NCI-H1092 treated with DMSO at 0.1 percent for 48 hours (cell line): ENCODE measurements at places on chromosomes 12 and 14.
A peak's percentile ranks its signal among the peaks of the same experiment; 100 is the strongest.

DNA sequence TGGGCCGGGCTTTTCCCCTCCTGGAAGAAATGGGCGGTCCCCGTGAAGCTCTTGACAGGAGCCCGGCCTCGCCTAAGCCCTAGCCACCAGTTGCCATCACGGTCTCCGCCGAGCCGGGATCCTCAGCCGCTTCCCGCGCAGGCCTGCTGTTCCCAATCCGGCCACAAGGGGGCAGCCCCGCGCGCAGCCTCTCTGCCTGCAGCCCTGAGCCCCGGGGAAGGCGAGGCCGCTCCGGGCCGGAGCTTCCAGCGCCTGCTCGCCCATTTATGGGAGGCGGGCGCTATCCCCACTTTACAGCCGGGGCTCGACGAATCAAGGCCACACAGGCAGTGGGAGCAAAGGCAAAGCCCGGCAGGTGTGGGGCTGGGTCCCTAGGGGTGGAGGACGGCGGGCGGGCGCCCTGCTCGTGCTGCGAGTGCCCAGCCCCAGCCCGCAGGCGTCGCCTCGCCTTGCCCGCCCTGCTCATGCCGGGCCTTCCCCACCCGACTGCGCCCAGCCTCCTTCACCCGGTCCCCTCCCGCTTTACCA is 61.5 kb downstream of the LGMN start:
- DNase-seq = peak; percentile 77

DNA sequence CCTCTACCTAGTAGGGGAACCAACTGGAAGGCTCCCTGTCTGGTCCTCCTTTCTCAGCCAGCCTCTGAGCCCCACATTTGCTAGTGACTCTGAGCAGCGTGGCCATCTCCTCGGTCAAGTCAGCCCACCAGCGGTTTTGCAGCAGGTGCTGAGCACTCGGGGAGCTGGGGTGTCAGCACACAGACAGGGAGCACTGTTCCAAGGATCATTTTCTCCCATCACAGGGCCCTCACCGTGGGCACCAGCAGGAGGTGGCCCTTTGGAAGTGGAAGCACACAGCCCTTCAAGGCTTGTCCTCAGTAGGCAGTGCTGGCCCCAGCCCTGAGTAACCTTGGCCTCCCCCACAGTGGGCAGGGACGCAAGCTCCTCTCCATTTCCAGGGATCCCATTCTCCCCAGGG is 24.1 kb upstream of the EML1 start:
- no peak for DNase-seq

DNA sequence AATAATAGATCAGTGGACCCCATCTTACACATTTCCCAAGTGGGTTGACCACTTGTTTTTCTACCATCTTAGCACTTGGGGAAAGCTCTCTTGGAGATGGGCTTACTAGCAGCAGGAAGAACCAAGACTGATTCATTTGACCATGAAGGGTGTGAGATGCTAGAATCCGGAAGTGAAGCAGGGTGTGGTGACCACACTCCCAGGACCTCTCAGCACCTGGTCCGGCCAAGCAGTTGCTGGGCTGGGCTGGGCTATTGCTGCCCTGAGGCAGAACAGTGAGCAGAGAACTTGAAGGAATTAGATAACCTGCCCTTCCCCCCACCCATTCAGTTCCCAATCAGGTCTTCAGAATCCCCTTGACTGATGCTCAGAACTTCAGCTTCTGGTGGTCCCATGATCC is 24.4 kb downstream of the ADCY6 start:
- DNase-seq = no peak

- no peak for DNase-seq
Measured at GRCh38 chr14:50822501-50823042, 8.4 kb downstream of the NIN start.

- no peak for DNase-seq
Measured at GRCh38 chr12:52043386-52044212, 7.6 kb upstream of the NR4A1 start.

DNA sequence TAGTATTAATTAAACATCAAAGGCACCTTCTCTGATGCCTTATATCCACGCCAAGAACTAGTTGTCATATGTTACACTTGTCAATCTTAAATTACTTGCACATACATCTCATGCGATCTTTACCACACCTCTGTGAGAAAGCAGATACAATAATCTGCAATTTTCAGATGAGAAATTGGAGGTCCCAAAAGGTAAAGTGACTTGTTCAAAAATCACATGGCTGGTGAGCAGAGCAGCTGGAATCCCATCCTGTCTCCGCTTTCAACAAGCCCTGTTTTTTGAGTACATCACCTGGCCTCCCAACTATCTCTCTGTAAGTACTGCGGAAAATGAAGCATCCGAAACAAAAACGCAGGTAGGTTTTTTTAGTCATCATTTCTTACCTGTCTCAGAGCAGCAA is 203.4 kb upstream of the FOXN3 start:
- DNase-seq = no peak

DNA sequence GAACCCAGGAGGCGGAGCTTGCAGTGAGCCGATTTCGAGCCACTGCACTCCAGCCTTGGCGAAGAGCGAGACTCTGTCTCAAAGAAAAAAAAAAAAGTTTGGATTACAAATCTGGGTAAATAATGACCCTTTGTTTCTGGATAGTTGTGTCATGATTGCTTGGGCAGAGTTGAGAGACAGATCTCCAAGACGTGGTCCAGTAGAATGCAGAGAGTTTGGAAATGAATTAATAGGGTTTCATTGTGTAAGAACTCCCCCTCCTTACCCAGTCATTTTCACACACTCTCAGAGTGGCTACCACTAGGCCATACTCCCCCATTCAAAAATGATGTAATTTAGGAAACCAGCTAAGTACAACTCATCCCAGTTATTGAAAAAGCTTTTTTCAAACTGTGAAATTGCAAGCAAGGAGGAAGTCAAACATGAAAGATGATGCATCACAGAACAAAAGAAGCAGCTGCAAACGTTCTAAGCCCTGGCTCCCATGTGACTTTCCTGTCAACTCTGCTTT is 1331.9 kb downstream of the AACS start:
- no peak for DNase-seq

GRCh38 chr14:62031504-62031903 is 269.3 kb downstream of the SNAPC1 start:
- DNase-seq = no peak

- no peak for DNase-seq
Measured at GRCh38 chr14:87615047-87615446, 377.9 kb downstream of the GALC start.

GRCh38 chr14:22313172-22313801 is 275.7 kb downstream of the DAD1 start:
- no peak for DNase-seq

DNA sequence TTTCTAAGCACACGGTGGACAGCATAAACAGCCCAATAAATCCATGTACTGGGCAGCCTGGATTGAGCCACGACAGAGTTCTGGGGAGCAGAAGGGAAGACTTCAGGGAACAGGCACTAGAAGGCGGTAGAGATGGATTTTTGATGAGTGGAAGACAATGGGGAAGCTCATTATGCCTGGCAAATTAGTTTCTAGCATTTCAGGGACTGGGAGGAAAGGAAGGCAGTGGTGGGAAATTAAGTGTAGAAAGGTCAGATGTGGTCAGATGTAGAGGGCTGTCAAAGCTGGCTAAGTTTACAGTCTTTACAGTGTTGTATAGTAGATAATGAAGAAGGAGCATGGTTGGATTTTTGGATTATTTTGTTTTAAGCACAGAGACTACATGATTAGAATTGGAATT is 9.2 kb downstream of the EGLN3 start:
- no peak for DNase-seq

GRCh38 chr14:68655911-68656316 is 137.0 kb downstream of the ZFP36L1 start:
- DNase-seq = peak; percentile 40

DNA sequence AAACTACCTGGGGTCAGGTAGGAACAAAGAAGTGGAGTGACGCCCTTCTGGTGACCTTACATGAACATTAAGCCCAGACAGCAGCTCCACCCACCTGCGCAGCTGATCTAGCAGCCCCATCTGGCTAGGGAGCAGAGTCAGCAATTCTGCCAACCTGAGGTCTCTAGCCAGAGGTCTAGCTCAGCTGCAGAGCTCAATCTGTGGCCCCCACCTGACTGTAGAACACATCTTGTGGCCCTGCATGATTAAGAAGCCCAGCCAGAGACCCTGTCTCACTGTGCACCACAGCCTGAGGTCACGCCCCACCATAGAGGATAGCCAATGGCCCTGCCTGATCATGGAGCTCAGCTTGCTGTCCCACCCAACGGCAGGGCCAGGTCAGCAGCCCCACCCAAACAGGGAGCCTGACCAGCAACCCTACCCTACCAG is 50.6 kb upstream of the HIGD1C start:
- no peak for DNase-seq

DNA sequence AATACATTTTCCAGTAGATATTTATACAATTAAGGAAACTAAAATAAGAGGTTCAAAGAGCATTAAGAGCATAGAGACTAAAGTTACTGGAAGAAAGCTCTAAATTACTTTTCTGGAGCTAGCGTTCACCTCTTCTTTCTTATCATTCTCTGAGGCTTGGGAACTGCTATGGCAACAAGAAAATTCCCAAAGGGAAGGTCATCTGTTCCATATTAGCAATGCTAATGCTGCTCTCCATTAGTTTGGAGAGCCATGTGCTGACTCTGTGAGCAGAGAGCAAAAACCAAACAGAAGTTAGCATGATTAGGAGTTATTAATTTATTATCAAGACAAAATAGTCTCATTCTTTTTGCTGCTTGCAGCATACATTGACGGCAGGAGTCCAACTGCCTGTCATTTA is 143.1 kb upstream of the SLC16A7 start:
- no peak for DNase-seq

DNA sequence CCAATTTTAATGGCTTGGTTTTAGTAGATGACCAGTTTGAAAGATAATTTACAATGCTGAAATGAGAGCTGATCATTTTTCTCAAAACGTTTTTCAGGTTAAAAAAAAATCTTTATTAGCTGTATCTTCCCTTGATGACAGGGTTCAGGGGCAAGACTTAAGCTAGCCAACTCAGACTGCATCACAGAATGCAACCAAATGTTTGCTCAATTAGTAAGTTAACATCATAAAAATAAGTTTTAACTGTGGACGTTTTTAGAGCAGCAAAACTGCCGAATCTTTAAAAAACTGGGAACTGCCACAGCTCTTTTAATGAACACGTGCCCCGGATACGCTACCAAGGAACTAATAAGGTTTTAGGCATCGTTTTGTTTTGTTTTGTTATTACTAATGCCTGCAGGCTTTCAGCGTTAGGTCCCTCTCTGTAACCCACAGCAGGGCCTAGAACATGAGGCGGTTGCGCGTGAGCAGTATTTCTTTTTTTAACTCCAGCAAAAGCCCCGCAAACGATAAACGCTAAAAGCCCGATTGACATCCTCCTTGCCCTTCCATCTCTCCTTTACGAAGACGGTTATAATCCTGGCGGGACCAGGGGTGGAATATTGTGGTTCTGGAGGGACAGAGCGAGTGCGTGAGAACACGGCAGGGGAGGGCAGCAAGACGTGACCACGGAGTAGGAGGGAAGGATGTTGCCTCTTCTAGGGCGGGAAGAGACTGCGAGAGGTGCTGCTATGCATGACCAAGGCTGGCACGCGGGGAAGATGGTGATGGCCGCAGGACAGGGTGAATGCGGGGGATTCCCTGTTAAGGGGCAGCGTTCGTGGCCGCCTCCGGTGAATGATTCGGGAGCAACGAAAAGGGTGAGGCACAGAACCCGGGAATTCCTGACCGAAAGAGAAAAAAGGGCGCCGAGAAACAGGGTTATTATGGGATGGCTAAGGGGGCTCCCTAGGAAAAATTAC is 652 bp downstream of the SUPT16H start:
- peak; percentile 74 for DNase-seq

DNA sequence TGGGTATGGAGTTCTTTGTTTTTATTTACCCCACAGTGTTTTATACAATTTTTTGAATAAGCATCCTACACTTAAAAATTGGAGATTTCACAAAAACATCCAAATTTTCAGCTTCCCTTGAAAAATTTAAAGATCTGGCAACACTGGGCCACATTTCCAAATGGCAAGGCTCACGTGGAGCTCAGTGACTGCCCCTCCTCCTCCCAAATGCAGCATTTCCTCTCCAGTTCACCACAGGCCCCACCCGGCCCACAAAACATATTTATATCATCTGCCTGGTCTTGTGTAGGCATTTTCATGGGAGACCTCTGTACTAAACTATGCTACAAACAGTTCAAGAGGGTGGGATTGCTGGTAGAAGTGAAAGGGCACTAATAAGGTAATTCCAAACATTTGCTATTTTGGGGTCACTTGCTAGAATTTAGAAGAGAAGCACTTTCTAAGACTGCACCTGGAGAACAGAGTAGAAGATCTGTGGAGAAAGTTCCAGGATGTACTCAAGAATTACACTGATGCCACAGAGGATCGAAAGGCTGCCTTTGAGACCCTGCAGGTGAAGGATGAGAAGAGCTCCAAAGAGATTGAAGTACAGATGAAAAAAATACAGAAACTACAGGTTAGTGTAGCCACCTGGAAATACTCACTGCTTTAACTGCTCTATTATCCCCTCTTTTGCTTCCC is 7.3 kb downstream of the FKBP11 start:
- no peak for DNase-seq

DNA sequence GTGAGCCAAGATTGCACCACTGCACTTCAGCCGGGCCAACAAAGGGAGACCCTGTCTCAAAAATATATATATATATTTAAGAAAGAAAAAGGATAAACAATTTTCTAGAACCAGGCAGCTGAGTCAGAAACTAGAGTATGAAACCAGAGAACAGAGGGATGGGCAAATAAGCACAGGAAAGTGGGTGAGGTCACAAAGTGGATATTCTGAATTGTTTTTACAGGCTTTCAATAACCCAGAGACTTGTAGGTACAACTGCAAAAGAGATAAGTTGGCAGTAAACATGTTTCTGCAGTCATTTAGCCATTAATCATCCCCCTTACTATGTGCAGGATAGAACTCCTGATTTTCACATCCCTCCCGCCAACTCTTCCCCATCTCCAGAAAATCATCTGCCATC is 94.2 kb downstream of the BTG1 start:
- no peak for DNase-seq

DNA sequence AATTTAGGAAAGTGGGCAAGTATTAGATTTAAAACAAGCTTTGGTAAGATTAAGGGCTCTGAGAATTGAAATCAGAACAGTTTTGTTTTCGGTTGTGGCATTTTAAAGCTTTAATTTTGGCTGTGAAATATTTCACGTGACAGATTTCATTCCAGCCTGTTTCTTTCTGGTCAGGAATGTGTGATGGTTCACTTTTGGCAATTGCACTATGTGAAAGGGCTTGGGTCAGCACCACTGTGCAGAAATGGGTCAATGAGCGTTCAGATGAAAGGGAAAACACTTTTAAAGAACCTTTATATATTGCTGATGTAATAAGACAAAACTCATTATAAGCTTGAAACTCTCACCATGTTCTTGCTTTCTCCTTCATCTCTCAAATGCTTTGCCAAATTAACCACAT is 17.1 kb downstream of the NUBPL start:
- DNase-seq = no peak

DNA sequence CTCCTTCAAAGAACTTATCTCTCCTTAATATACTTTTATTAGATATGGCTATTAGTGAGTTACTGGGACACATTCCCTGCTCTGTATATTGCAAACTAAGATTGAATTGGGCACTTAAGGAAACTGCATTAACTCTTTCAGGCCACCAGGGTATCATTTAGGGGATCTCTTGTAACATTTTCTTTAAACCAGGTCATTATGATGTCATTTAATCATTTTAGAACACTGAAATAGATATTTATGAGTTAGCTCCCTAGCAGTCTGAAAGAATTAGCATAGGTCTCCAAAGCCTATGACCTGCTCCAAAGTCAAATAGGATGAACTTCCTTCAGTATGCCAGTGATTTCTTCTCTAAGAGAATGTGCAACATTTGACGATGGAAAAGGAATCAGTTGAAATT is 506.9 kb downstream of the FOXG1 start:
- no peak for DNase-seq

- no peak for DNase-seq
Measured at GRCh38 chr12:25262389-25263074, 11.8 kb upstream of the KRAS start.
